HEK293T (cell line): ENCODE measurements at places on chromosomes 6 and 20.

DNA sequence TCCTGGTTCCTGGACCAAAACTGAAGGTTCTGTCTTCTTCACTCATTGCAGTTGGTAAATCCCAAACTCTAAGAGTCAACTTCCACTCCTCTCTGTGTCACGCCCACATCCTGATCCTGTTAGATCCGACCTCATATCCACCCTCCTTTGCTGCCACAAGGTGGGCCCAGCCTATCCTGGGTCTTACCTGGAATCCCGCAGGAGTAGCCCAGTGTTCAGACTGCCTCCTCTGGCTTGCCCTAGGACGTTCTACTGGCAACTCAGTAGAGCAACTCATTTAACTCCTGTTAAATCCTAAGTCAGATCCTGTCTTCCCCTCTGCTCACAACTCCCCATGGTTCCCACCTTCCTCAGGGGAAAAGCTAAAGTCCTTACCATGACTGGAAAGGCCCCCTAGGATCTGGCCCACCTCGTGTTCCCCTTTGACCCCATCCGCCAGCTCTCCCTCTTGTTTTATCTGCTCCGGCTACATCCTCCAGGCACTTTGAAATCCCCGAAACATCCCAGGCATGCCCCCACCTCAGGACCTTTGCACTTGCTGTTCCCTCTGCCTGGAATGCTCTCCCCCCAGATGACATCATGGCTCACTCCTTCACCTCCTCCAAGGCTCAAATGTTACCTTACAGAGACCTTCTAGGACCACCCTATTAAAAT lies 43.9 kb downstream of the TFEB start:
- DNase-seq = no peak

DNA sequence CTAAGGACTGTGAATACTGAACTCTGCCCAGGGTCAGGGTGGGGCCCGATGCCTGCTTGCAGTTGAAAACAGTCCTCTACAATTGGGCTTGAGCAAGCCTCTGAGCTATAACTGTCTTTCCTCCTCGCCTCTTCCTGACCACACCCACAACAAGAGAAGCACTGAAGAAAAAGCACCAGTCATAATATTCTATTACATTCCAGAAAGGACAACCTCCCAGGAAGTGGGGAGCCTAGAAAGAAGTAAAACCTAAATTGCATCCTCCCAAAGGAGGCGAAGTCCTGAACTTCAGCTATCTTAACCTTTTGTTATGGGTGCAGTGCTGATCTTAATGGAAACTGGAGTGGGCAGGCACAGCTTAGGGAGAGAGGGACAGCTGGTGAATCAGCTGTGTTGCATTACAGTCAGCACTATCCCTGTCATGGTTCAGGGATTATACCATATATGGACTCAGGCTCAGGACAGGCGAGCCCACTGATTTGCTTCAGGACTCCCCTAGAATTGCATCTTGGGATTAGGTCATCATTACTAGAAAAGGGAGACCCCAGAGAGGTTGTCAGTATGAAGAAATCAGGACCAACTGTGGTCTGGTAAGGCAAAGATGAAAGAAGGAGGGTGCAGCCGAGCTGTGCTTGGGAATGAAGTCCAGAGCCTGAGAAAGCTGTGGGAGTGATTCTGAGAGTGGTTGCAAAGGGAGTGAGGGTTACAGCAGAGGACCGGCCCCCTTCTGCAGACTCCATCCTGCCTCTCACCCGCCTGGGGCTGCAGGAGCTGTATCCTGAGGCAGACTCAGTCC lies 18.3 kb upstream of the TRAM2 start:
- DNase-seq = no peak

DNA sequence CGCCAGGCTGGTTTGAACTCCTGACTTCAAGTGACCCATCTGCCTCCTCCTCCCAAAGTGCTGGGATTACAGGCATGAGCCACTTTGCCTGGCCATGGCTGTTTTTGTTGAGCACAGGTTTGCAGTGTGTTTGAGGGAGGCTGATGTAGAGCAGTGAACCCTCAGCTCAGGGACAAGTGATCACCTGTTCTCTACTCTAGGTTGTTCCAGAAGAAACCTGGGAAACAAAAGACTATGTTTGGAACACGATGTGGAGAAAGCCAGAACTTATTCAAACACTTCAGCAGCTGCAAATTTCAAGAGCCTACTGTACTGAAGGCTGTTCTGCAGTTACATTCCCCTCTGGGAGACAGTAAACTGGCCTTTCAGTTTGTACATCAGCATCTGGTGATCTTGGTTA lies 4.7 kb downstream of the TULP1 start:
- no peak for DNase-seq

DNA sequence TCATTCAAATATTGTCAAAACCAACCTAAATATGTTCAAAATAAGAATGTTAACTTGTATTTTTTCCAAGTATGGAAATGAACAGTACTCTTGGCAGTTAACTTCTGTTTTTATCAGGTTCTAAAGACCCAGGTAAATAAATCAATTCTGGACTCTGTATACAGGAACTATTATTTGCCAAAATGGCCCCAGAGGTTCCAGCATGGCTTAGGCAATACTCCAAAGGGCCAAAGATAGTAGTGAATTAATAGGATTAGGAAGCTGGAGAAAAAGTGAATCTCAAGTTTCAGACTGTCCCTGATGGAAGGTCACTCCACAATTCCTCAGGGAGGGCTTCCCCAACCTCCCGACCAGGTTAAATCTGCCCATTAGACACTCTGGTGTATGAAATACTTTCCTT lies 6.7 kb downstream of the BACH2 start:
- no peak for DNase-seq

- DNase-seq = no peak
Measured at GRCh38 chr6:38355519-38355918, 284.2 kb downstream of the BTBD9 start.

- DNase-seq = no peak
Measured at GRCh38 chr20:58970146-58970545, 10.9 kb upstream of the NELFCD start.

DNA sequence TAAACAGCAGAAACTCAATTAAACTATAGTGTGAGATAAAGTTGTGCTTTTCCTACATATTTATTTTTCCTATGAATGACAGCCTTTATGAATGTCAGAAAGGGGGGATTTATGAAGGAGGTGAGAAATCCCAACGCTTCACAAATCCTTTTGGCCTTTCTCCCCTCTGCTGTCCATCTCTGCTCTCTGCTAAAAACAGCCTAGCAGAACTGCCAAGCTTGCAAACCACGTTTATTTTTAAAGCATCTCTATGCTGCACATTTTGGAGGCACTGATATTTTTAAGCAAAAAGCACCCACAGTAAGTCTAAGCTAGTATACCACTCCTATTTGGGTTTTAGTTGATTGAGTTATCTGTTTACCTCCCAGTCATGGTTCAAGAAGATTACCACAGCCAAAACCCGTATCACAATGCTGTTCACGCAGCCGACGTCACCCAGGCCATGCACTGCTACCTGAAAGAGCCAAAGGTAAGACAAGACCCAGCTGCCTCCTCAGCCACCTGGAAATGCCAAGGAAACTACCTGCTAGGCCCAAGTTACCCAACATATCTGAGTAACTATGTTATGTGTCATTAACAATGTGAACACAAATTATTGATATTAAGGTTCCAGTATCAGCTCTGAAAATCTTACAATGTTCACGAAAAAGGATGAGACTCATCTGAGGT lies 96.3 kb downstream of the MTFR2 start:
- DNase-seq = no peak

GRCh38 chr6:5094327-5094726 lies 9.2 kb downstream of the PPP1R3G start:
- DNase-seq = no peak

GRCh38 chr6:126372626-126373025 lies 32.7 kb downstream of the CENPW start:
- no peak for DNase-seq

DNA sequence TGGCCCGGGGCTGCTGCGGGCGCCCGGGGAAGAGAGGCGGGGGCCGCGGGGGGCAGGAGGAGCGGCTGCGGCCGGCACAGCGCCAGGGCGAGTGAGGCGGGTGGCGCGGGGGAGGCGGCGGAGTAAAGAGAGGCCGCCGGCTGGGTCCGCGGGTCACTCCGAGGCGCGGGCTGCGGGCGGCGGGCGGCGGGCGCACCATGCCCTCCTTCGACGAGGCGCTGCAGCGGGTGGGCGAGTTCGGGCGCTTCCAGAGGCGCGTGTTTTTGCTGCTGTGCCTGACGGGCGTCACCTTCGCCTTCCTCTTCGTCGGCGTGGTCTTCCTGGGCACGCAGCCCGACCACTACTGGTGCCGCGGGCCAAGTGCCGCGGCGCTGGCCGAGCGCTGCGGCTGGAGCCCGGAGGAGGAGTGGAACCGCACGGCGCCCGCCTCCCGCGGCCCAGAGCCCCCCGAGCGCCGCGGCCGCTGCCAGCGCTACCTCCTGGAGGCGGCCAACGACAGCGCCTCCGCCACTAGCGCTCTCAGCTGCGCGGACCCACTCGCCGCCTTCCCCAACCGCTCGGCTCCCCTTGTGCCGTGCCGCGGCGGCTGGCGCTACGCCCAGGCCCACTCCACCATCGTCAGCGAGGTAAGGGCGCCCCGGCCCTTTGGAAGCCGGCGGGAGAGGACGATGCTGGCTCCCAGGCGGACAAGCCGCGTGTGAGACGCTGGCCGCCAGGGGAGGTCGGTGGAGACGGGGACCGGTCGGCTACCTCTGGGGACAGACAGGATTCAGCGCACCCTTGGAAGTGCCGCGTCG lies at the start of gene SLC22A3:
TSS of gene SLC22A3 (plus strand) at position 156 of the 797 bp plus-strand sequence. CDS start at position 198, 42 bp downstream.
- DNase-seq = no peak

DNA sequence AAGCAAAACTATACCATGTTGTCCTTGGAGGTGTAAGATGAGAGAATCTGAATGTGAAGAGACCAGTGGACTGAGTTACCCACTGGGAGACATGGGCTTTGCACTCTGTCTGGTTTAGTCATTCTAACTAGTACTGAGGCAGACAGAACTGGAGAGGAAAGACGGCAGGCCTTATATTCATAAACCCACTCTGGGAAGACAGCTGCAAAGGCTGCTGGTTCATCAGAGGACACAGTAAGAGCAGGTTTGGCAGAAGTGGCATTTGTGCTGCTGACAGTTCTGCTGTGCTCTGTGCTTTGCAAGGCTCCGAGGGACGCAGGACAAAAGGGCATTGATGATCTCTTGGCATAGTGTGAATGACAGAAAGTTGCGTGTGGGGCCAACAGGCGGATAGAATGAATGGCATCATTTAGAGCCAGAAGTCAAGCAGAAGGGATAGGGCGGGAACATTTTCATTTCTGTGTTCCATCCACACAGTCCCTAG lies 142.3 kb upstream of the TENT5A start:
- no peak for DNase-seq

GRCh38 chr6:137706083-137706750 lies 160.8 kb upstream of the TNFAIP3 start:
- DNase-seq = no peak

- DNase-seq = no peak
Measured at GRCh38 chr20:25259788-25260254, 11.9 kb downstream of the PYGB start.

- no peak for DNase-seq
Measured at GRCh38 chr20:36606158-36607066, 833 bp downstream of the RAB5IF start.

GRCh38 chr6:36691612-36692011 lies 6.0 kb upstream of the RAB44 start:
- no peak for DNase-seq

DNA sequence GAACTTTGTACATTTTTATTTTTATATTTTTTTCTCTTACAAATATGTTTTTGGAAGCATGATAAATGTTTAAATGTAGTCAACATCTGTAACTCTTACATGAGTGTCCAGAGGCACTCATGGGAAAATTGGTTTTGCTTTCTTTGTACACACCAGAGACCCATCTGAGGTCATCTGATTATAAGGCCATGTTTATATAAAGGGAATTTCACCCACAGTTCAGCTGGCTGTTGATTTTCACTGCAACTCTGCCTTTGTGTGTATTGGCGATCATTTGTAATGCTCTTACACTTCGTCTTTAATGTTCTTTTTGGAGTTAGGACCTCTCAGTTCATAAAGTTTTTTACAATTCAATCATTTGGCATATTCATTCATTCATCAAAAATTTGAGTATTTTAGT lies 28.1 kb downstream of the RIOK1 start:
- no peak for DNase-seq

- DNase-seq = no peak
Measured at GRCh38 chr6:12608016-12608860, 108.3 kb upstream of the PHACTR1 start.

DNA sequence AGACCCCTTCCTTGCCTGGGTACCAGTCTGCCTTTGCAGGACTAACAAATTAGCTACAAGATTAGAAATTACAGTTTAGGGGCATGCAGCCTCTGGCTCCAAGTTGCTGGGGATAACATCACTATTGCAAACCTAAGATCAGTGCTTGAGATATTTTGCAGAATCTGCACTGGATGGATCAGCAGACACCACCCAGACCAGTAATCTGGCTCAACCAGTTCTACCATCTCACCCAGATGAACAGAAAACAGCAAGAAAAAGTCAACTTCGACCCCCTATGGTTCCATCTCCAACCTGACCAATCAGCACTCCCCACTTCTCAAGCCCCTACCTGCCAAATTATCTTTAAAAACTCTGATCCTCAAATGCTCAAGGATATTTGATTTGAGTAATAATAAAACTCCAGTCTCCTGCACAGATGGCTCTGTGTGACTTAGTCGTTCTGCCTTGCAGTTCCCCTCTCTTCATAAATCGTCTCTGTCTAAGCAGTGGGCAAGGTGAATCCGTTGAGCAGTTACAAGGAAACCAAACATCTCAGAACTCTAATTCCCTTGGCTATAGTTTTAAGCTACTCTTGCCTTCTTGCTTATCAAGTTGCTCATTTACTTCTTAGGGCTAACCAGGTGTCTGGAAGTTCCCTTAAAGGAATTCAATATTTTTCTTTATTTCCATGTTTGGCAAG lies 16.1 kb upstream of the LMBRD1 start:
- DNase-seq = no peak

DNA sequence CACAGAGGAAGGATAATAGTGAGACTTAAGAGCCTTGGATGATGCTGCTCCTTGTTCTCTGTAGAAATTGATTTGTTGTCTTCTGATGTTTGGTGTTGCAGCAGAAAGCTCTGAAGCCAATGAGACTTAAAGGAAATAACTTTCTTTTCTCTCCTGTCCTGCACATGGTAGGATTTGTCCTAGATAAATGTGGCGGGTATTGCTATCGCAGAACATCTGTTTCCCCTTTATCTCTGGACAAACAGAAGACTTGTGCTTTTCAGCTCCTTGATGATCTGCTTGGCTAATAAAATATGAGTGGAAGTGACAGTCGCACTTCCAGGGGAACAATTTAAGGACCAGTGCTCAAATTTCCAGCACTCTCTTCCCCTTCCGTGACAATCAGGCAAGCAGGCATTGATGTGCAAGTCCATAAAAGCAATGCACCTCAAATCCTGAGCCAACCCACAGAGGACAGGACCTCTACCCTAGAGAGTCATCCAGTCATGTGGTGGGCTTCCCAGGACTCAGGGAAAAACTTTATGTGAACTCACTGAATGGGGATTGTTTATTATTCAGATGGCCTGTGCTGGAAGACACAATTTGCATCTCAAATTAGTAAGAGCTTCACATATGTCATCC lies 9.9 kb upstream of the NCR2 start:
- DNase-seq = no peak
